ENCODE measurements at places on chromosomes 12 and 14.

- peak; percentile 7 for DNase-seq
These were observed 106.2 kb downstream of the UNC79 start for GRCh38 chr14:93536945-93537344.

DNA sequence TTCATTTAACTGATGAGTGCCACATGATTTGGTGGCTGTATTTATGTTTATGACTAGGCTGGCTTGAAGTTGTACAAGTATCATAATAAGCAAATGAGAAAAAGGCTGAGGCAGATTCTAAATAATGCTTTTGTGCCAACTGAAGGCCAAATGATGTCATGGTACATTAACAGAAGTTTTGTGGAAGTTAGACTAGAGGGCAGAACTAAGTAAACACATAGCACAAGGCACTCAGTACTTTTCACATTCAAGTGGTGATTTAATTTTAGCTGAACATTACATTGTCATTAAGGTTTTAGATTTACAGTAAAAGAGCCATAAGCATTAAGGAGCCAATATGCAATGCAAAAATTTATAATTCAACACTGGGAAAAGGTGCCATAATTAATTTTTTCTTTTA is 21.1 kb downstream of the PPP1CC start:
- DNase-seq, result no peak

- DNase-seq, result no peak
These were observed 33.9 kb downstream of the SPX start for GRCh38 chr12:21559855-21560569.

DNA sequence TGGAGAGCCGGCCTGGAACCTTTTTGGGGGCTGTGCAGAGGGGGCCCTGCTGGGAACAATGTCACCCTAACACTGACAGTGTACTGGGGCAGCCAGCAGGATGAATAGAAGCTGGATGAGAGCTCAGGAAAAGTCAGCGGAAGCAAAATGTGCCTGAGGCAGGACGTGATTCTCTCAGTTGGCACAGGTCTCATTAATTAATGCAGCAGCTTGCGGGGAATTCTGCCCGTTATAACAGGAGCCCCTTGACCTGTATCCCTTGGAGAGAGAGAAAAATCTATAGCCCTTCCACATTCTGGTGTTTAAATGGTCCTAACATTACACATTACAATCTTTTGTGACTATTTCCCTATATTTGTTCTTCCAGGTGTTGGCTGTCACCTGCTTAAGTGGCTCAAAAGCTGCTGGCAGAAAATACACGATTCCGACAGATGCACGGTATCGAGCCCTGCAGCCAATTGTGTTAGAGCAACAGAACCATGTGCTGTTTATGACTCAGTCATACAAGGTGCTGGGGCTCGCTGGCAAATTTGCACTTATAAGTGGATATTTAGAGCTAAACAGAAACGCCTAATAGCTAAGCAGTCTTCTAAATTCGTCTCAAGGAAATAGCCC is 854.7 kb downstream of the AACS start:
- DNase-seq, result no peak

DNA sequence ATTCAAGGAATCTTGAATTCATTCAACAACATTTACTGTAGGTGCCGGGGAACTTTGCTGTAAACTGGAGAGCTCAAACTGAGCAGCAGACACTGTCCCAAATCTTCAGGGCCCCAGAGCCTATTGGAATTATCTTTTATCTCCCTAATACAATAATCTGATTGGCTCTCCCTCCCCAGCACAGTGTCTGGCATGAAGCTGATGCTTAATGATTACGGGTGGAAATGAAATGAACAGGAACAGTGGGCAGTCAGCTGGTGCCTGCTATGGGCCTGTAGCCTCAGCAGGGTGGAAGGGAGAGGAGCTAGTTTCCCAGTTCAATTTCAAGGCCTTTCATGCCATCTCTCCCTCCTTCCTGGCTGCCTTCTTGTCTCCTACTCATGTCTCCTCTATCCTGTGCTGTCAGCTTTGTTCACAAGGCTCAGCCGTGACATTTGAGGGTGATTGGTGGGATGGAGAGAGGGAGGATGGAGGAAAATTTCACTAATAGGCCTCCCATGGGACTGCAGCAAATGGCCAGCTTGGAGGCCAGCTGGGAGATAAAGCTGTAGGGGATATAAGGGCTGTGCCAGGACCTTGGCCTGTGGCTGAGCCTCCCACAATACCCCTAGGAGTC is 4.3 kb upstream of the RAPGEF3 start:
- DNase-seq, result no peak

GRCh38 chr14:69331206-69331605 is 66.9 kb downstream of the ERH start:
- DNase-seq, result no peak

GRCh38 chr12:75814851-75815754 is 216.5 kb downstream of the PHLDA1 start:
- no peak for DNase-seq

DNA sequence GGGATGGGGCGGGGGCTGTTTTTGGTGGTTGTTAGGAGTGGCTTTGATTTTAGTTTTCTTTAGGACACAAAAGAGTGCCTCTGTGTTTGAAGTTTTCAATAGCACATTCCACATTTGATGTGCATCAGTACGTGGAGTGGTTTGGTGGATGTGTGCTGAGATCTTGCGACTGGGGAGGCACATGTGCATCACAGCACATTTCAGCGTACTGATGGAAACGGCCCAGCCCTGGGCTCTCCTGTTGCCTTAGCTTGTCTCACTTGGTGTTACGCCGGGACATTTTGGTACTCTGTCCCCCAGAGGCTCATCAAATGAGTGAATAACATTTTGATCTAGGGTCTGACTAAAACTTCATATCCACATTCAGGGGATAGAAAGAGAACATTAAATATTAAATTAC is 70.5 kb downstream of the GNS start:
- DNase-seq, result no peak

DNA sequence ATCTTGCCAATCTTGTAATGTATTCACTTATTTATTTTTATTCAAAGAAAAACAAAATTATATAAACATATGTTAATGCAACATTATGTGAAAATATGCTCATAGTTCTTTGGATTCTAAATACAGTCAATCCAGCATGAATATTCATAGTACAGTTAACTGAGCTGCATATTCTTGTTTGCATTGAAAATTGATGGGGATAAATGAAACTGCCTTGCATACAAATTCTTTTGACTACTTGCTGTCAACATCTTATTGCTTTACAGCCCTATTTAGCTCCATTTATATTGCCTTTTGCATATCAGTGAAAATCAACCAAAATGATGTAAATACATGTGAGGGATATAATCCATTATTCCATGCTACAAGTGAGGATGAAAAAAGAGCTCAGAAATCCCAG is 135.3 kb downstream of the CCER1 start:
- no peak for DNase-seq

GRCh38 chr12:68771223-68771925 is 25.4 kb downstream of the SLC35E3 start:
- no peak for DNase-seq

DNA sequence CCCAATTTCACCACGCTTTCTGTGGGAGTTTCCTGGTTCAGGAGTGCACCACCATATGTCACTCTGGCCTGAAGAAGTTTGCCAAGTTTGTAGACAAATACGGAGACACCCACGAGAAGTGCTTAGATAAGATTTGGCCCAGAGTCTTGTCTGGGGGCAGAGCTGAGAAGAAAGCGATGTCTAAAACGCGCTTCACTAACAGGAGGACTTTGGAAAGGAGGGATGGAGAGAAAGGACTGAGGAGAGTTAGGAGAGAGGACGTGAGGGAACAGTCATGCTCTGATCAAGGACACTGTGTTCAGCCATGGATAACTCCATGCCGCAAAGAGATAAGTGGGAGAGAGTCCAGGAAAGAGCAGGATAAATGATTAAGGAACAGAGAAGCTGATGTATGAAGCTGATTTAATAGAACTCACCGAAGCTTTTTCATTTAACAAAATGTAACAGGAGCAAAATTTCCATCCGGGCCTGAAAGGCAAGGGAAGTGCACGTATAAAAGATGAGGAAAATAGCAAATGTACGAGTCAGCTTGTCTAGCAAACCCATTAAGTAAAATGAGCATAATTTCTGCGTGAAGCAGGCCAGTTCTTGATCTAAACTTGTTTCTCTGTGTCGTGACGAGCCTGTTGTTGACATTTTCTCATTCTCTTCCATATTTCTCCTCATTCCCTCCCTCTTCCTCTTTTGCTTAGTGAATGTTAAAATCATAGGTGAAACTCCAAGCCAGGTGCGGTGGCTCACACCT is 23.4 kb upstream of the MAP3K9 start:
- no peak for DNase-seq

GRCh38 chr14:96991226-96991625 is 194.0 kb downstream of the VRK1 start:
- DNase-seq, result no peak

- no peak for DNase-seq
These were observed 31.6 kb downstream of the NEUROD4 start for GRCh38 chr12:55051197-55051947.

- no peak for DNase-seq
These were observed 38.2 kb upstream of the TMX1 start for GRCh38 chr14:51201890-51202289.

- DNase-seq, result no peak
These were observed 1.7 kb upstream of the SLC25A29 start for GRCh38 chr14:100307766-100308426.

- DNase-seq, result no peak
These were observed 22.3 kb upstream of the ACTN1 start for GRCh38 chr14:69001375-69001774.

GRCh38 chr12:72658615-72659014 is 386.4 kb downstream of the TRHDE start:
- no peak for DNase-seq

Measured in COR-L47 (cell line).